Left colon (tissue), 2 donors: ENCODE measurements at places on chromosomes 3 and 15. TPM values are rescaled to one million over a fixed set of nuclear protein-coding genes. Genes with fewer than 3 reads are reported as not detected.

LRRC31 gene
- total RNA-seq, result 38.5 TPM

LTF gene
- 1.0 TPM for total RNA-seq

SMCO1 gene
- total RNA-seq, result not detected

PAQR9 gene
- not detected for total RNA-seq

FBLN2 gene
- total RNA-seq, result 20.7 TPM

PRR20G gene
- not detected for total RNA-seq

MEIS2 gene
- 3.1 TPM for total RNA-seq

GOLGA6B gene
- total RNA-seq, result not detected

USP50 gene
- not detected for total RNA-seq

CD80 gene
- total RNA-seq, result 0.98 TPM

SLC28A1 gene
- not detected for total RNA-seq
